ENCODE measurements at places on chromosomes 6 and 20.

DNA sequence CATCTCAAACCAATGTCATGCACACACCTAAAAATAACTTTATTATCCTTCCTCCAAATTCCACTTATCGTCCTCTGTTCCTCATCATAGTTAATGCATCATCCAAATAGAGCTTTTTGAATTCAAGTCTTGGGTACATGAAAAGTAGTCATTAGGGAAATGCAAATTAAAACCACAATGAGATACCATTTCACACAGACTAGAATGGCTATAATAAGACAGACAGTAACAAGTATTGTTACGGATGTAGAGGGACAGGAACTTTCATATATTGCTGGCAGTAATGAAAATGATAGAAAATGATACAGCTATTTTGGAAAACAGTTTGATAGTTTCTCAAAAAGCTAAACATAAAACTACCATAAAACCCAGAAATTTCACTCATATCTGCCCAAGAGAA lies 59.1 kb downstream of the FHL5 start:
- DNase-seq = no peak

DNA sequence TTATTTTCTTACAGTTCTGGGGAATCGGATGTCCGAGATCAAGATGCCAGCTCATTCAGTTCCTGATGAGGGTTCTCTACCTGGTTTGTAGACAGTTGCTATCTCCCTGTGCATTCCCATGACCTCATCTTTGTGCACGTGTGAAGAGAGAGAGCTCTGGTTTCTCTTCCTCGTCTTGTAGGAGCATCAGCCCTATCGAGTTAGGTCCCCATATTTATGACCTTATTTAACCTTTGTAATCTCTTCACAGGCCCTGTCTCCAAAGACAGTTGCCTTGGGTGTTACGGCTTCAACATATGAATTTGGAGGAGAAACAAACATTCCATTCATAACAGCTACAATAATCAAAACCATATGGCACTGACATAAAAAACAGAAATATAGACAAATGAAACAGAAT lies 455.3 kb downstream of the HACE1 start:
- DNase-seq = no peak

GRCh38 chr6:170165085-170165470 lies 125.8 kb downstream of the DLL1 start:
- DNase-seq = no peak

DNA sequence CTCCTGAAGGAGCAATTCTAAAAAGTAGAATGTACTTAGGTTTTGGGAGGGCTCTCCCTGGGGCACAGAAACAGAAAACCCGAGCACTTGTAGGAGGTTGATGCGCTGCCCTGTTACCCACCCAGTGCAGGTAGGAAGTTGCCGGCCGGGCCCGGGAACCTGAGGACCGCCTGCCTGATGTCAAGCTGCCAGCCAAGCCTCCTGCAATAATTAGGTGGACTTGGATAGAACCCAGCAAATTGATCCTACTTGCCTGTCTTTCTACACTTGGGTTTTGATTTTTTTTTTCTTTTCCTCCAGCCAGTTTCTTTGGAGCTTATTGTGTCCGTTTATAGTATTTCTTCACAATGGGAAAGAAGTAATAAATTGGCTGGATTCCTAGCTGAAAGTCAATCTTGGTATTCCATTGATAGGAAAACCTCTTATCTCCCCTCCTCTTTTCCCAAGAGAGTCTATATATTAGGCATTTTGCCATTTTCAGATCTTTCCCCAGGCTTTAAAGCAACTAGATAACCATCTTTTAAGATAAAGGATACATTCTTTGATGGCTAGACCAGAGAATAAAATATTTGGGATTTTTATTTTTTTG lies 78.3 kb upstream of the FYN start:
- no peak for DNase-seq

DNA sequence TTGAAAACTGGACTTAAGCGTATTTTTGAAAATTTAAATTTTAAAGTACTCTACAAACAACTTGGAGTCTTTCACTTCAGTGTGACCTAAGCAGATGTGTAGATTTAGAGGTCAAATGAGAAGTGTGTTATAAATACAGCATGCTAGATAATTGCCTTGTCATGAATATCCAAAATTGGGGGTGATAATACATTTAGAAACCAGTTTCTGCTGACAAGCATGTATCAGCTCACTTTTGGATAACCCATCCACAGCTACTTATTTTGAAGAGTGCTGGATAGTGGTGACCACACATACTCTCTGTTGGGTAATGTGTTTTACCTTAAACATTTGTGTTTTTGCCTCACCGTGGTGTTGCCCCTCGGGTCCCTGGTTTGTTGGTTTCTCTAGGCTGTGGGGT lies 14.9 kb downstream of the RREB1 start:
- DNase-seq = no peak

GRCh38 chr20:34573541-34574300 lies 15.2 kb downstream of the MAP1LC3A start:
- DNase-seq = no peak

DNA sequence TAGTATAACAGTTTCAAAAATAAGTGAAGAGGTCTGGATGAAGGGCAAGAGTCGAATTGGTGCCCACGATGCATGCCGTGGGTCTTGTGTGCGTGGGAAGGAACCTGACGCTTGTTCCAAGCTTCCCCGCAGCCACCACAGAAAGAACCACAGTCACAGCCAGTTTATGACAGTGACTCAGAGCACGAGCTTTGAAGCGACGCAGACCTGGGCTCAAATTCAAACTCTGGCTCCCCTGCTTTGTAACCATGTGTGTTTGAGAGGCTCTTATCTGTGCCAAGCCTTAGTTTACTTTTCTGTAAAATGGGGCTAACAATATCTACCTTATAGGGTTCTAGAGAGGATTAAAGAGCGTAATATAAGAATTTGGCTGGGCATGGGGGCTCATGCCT lies 65.5 kb downstream of the SYNJ2 start:
- no peak for DNase-seq

GRCh38 chr6:149964308-149965193 lies 808 bp downstream of the ULBP1 start:
- DNase-seq = peak; percentile 16

DNA sequence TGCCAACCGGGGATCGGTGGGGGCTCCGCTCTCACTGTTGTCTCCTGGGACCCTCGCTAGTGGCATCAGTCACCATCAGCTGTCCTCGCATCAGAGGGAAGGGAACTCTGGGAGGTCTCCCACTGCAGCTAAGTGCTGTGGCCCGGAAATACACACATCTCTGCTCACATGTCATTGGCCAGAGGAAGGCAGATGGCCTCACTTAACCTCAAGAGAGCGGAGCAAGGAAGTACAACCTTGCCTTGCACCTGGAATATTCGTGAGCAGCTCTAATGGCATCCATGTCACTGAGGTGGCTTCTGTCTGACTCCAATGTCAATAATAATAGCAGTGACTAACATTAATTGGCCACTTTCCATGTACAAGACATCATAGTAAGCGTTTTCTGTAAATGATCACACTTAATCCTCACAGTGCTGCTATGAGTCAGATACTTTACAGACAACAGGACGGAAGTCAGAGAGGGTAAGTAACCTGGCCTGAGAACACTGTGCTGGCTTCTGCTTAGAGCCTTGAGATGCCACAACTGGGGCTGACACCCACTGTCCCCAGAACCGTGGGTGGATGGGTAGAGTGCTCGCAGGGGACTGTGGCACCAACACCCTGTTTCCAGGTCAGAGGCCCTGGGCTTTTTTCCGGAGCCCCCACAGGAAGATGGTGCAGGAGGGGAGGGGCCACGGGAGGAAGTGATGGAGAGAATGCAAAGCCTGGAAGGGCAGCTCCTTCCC lies 6.0 kb downstream of the LHFPL5 start:
- DNase-seq = no peak

GRCh38 chr6:34973547-34974248 lies 84.6 kb downstream of the ANKS1A start:
- DNase-seq = no peak

GRCh38 chr6:45477790-45478189 lies 100.1 kb upstream of the SUPT3H start:
- DNase-seq = no peak

DNA sequence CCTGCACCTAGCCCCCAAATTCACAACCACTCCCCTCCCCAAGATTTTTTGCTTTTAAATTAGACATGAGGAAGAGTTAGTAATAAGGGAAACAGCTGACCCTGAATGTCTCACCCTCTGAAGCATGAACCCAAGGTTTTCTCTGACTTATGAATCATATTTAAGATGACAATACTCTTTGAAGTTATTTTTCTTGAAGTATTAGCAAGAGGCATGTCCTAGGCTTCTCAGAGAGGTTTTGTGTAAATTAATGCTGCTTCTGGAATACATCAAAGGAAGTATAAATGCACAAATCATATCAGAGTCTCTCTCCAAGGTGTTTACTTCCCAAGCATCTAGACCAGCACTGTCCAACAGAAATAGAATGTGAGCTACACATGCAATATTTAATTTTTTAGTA lies 408.1 kb upstream of the MARCKS start:
- DNase-seq = no peak

- DNase-seq = no peak
Observed at GRCh38 chr6:40788661-40789655, 201.8 kb upstream of the LRFN2 start.

DNA sequence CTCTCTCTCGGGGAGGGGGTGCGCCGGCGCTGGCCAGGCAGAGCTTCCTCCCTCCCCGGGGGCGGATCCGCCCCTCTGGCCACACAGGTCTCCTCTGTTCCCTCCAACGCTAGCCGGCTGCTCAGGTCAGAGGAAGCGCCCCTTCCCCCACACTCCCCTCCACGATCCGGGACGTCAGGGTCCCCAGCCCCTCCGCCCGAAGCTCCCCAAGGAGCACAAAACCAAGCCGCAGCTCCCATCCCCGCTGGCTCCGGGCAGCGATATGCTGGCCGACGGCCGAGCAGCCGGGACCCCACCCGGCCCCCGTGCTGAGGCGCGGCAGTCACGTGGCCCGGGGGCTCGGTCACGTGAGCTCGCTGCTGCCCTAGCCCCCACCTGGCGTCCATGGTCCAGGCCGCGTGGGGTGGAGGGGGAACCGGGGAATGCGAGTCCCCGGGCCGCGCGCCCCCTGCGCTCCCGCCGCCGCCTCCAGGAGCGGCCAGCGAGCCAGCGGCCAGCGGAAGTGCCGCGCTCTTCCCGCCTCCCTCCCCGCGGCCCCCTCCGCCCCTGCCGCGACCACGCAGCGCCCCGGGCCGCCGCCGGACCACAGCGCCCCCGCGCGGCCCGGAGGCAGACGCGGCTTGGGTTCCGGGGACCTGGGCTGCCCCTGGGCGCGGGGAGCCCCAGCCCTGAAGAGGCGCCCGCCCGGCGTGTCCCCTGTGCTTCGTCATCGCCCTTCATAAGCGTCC lies at the start of gene SLC35B2:
Gene SLC35B2, minus strand, starts transcription at position 504 of the 728 bp plus-strand sequence. Its CDS starts 118 bp downstream, at position 386.
- peak; percentile 86 for DNase-seq

DNA sequence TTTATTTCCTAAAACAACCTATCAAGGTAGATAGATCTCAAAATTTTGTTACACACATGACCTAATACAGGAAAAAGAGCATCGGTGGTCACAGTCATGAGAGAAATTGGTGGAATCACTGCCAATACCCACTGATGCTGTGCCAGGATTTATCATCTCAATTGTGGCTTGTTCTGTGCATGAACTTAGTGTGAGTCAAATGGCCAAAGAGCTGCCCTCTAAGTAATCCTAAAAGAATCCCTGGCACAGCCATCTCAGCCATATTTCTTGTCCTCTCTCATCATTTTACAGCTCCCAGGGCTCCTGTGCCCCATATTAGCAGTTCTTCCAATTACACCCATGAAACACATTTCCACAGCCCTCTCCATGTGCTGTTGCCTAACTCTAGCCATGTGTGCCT lies 6.1 kb downstream of the GSTA5 start:
- no peak for DNase-seq

DNA sequence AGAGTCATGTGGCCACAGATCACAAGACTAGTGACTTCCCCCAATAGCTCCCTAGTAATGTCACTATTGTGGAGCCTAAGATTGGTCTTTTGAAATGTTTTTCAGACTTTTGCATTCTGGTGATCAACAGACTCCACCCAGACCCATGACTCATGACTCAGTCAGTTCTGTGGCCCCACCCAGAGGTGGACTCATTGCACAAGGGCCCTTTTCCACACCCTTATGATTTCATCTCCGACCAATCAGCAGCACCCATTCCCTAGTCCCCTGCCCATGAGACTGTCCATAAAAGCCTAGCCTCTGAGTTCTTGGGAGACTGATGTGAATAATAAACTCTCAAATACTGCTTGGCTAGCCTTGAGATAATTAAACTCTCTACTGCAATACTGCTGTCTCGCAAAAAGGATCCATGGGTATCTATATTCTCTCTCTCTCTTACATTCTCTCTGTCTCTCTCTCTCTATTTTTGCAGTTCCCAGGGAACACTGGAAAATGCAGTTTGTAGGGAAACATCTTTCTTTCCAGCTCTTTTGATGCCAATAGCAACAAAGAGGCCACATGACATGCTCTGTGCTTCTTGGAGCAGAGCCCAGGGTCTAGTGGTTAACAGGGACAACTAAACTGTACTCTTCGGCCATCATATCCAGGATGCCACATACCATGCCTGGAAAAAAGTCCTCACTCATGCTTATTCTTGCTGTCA lies 71.3 kb upstream of the IYD start:
- no peak for DNase-seq

GRCh38 chr6:157550114-157550989 lies 169.4 kb downstream of the ZDHHC14 start:
- no peak for DNase-seq

- no peak for DNase-seq
Observed at GRCh38 chr6:110067837-110068591, 89.9 kb downstream of the GPR6 start.

DNA sequence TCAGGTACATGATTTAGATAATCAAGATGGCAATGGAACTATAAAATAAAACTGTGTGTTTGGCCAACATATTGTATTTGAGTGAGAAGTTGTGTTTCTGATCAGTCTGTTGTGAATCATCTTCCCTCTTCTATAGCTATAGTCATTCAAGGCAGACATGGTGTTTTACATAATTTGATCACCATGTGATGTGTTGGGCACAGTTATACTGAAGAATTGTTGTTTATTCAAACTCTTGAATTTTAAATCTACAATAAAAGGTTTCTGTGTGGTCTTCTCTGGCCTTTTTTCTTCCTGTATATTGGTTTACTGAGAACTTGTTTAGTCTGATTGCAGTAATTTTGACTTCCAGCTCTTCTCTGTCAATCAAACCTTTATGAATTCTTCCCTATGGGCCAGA lies 4.4 kb downstream of the RNF182 start:
- no peak for DNase-seq

- no peak for DNase-seq
Observed at GRCh38 chr6:81553216-81553615, 199.3 kb downstream of the TENT5A start.
